ENCODE measurements at places on chromosomes 12 and 14.

- no peak for DNase-seq
Observed at GRCh38 chr12:89472508-89472907, 52.1 kb downstream of the GALNT4 start.

GRCh38 chr12:49195736-49196135, 6.9 kb upstream of the TUBA1A start:
- DNase-seq = no peak

DNA sequence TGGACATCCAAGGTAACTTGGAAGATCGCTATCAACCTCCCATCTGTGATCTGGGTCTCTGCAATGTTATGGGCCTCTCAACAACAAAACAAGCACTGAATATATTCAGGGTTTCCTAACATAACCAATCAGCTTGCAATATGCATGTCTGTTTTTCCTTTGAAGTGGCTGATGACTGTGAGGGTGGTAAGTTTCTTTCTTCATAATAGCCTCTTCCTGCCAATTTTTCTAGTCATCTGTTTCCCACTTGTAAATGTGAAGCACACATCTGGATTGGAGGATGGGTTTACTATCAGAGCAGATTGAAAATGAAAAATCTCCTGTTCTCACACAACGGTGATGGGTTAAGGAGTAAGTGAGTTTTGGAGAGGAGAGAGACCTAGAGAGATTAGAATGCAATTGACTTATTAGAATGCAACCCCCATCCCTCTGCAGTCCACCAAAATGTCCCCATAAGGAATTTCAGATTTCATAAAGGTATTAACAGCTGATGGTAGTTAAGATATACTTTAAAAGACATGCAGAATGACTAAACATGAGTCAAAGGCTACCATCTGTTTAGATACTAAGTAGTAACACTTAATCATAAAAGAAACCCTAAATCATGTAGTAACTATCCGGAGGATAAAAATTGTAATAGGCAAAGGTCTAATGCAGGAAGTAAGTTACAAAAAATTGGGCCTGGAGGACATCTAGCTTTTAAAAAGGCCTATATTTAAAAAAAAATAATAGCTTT, 58.4 kb upstream of the SAV1 start:
- no peak for DNase-seq

GRCh38 chr12:49274396-49275069, 9.7 kb downstream of the TUBA1C start:
- no peak for DNase-seq

DNA sequence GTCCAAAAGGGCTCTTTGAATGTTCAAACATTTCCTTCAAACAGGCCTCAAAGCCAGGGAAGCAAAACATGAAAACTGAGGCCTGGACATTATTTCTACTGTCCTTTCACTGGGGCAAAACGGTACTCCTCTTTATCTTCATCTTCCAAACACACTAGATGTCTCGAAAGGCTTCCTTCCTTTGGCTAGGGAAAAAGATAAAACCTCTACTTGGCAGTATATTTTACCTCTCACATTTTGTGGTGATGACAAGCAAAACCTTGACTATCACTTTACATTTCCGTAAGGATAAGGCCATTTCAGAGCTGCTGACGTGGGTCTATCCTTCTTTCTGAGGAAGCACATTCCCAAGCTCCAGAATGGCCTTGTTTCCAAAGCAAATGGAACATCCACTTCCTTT, 9.9 kb downstream of the STAB2 start:
- DNase-seq = no peak

DNA sequence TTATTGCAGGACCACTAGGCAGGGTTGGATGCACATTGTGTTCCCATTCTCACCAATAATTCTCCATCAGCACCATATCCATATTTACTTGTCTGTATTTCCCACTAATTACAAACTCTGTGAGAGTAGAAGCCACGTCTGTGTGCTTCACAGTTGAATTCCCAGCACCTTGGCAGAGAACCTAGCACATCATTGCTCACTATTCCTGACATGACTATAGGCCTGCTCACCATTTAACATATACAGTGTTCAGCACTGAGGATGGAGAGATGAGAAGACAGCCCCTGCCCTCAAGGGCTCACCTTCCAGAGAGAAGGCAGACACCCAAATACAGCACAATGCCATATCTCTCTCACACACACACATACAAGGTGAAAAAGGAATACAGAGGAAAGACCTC, 5.0 kb downstream of the DAD1 start:
- DNase-seq = no peak

- DNase-seq = no peak
Observed at GRCh38 chr14:64387232-64387781, 846 bp upstream of the MTHFD1 start.

DNA sequence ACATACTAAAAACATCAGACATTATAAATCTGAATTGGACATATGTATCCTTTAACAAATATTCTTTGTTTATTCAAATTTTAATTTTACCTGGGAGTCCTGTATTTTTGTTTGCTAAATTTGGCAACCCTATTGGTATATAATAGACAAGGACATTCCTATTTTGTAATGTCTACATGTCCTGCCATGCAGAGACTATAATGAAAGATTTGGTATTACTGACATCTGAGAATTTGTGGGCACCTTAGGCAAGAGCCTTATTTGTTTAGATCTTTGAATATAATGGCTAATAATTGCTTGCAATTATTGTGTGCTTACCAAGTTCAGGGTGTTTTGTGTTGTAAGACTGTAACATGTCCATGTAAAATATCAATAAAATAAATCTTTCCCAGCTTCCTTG, 334.4 kb downstream of the KCNH5 start:
- no peak for DNase-seq

- no peak for DNase-seq
Observed at GRCh38 chr12:11397366-11397765, 2.0 kb upstream of the PRB2 start.

GRCh38 chr12:113946175-113946574, 19.9 kb downstream of the RBM19 start:
- no peak for DNase-seq

GRCh38 chr14:79331830-79332229, 879.5 kb downstream of the DIO2 start:
- DNase-seq = no peak

- DNase-seq = no peak
Observed at GRCh38 chr14:31229009-31229408, 21.4 kb upstream of the HECTD1 start.

DNA sequence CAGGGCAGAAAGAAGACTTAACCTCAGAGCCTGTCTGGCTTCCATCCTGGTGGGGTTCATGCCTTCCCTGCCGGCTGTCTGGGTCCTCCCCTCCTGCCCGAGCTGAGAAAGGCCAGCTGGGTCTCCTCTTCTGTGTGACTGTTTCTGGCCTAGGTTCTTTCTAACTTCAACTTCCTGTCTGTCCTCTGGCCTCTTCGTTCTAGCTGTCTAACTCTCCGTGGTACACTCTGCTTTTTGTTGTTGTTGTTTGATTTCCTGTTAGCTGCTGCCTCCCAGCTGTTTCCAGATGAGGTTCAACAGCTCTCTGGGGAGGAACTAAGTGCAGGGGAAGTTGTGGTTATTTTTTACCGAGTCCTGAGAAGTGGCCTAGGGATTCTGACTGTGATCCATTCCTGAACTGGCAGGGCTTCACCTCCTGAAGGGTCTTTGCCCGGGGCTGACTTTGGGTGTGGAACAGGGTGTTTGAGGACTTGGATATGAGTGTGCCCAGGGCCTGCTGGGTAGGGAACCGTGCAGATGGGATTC, 3.2 kb downstream of the MLXIP start:
- DNase-seq = no peak

GRCh38 chr12:34397591-34398365, 375.5 kb downstream of the ALG10 start:
- no peak for DNase-seq

GRCh38 chr14:76277586-76278130, 98.3 kb upstream of the ESRRB start:
- DNase-seq = no peak

- no peak for DNase-seq
Observed at GRCh38 chr12:52119398-52120254, 40.1 kb downstream of the SMIM41 start.

DNA sequence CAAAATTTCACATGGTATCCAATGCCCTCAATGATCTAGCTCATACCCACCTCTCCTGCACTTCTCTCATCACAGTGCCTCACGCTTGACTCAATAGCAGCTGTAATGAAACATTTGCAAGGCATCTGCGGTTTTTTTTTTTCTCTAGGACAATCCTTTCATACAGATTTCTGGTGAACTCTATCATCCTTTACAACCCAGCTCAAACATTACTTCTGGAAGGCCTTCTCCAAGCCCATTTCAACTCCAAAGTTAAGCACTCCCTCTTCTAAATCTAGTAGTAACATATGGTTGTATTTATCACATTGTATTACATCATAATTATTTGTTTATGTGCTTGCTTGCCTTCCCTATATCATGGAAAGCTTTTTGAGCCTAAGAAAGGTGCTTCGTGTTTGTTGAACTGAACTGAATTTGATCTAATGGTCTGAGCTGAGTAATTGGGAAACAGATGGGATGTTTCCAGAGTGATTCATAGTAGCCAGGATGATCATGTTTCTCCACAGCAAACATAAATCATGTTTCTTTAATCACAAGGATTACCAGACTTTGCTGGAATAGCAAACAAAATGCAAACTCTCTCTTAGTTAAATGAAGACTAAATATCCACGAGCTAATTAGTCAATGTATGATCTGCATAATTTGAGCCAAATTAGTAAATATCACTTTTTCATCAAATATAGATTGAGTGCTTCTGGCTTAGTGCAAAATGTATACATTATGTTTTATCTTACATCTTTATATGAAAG, 14.3 kb downstream of the CFL2 start:
- DNase-seq = peak; percentile 70

- no peak for DNase-seq
Observed at GRCh38 chr14:105945896-105946295, 419.5 kb downstream of the TMEM121 start.

- no peak for DNase-seq
Observed at GRCh38 chr12:58596381-58596780, 323.9 kb downstream of the LRIG3 start.

DNA sequence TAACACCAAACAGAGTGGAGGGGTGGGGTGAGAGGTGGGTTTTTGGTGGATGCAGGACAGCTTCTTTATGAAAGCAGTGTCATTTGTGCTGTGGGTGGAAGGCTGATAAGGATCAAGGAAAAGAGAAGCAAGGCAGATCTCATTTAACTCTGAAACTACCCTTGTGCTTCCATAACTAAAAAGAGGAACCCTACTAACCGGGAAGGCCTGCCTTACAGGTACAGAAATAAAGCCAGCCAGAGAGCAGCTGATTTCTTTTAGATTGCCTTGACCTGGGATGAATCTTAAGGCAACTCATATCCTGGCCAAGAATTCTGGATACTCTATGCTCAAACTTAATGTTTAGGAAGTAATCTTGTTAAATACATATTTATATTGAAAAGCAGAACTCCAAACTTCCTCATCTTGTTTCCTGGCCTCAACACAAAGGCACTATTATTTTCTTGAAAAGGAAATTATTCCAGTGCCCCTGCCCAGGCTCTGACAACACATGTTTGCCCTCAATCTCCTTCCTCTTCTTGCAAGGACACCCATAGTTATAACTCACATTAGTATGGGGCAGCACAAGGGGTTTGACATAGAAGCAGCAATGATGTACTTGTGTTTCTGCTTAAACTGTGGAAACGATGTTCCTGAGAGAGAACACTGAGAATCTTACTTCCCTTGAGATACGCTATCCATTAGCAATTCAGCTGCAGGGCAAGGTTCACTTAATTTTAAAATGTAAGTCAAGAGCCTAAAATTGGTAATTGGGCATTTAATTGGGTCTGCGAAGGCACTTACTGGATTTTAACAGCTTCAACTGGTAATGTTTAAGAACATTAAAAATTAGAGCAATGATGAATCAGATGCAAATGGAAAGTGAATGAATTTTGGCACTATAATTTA, 173.7 kb downstream of the STXBP6 start:
- DNase-seq = no peak

GRCh38 chr12:88339254-88339949, 197.3 kb downstream of the TMTC3 start:
- DNase-seq = no peak

DNA sequence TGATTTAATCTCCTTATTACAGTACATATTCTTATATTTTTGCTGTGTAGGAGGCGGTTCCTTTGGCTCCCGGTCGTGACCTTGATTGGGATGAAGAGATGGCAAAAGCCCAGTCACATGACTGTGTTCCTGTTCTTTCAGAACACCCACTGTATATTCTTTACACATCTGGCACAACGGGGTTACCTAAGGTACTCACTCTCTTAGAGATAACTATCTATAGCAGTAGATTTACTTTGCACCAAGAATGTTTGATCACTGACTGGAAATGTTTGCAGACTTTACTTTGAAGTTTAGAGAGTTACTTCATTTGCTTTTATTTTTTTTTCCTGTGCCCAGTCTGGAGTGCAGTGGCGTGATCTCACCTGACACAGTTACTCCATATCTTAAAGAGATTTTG, 65.2 kb downstream of the ACSS3 start:
- no peak for DNase-seq

GRCh38 chr14:61569812-61570548, 125.3 kb upstream of the HIF1A start:
- DNase-seq = peak; percentile 71

DNA sequence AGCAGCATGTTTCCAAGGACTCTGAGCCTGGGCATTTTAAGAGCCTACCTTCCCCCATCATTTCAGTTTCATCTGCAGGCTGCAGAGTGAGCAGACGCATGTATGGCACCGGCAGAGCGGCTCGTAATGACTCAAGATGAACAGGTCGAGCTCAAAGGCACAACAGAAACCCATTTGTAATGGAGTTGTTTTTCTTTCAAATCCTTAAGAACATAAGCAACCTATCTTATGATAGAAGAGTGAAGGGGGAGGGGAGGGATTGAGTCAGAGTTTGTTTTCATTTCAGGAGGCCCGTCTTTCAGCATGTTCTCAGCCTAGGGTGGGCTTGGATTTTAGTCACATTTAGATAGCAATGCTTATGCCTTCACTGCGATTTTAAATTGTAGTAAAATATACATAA, 54.9 kb upstream of the CISTR start:
- DNase-seq = no peak

DNA sequence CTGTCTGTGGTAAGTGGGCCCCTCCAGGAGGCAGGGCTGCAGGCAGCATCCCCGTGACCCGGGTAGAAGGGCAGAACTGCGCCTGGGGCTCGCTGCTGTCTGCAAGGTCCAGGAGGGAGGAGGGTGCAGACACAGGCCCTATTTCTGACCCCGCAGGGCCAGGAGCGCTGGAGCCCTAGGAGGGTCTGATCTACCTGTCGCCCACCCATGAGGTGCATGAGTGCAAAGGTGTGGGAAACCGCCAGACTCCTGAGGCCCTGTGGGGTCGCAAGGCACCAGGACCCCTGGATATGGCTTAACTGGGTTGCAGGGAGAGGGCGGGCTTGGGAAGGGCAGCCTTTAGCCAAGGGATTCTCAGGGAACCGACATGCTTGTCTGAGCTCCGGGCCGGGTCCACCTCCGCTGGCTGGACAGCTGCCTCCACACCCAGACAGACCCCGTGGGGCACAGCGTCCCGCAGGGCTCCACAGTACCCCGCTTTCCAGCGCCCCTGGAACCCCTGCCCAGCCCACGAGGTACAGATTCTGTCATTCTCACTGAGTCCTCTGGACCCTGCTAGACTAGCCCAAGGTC, 72.9 kb upstream of the TSPAN11 start:
- DNase-seq = no peak
